Activated T-cell treated with anti-CD3 and anti-CD28 coated beads, Interleukin-2, amount 50 U/mL, for 1 hour (primary cell): ENCODE measurements at places on chromosomes 4 and X.

DNA sequence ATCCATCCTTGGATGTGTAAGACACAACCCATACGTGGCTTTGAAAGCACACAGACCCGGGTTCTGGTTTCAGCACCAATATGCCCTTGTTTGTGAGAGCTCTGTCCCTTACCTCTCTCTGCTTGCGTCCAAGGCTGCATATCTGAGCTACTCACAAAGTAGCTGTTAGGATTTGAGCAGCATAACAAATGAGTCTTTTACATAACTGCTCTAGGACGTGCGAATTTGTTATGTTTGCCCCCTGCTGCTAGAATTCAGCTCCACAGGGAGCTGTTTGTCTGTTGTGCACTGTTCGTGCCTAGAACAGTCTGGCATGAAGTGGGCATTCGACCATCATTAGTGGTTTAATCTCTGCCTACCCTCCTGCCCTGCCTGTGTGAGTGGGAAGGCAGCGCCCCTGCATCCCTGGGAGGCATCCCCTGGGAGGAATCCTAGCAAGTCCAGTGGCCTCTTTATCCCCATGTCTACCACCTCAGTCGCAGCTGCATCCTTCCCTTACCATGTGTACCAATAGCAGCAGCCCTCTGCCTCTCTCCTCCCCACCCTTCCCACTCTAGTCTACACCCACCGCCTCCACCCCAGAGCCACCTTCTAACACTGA is 42.1 kb downstream of the SLC2A9 start:
- DNase-seq: no peak

DNA sequence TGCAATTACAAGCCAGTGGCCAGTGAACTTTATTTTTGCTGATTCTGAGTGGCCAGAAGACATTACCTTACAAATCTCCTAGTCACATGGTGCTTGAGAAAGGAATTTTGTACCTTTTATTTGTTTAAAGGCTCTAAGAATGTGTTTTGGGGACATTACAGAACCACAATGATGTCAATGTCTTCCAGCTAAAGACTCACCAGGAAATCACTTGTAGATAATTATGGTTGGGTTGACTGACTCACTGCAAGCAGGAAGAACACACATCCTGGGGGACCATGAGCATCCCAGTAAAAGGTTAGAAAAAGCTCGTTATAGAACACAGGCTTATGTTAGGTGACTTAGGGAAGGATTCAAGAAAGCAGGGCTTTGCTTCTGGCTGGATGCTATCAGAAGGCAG is 119.4 kb upstream of the FAM9B start:
- no peak for DNase-seq

GRCh38 chr4:82901183-82901718 is 716 bp downstream of the THAP9 start:
- no peak for DNase-seq

DNA sequence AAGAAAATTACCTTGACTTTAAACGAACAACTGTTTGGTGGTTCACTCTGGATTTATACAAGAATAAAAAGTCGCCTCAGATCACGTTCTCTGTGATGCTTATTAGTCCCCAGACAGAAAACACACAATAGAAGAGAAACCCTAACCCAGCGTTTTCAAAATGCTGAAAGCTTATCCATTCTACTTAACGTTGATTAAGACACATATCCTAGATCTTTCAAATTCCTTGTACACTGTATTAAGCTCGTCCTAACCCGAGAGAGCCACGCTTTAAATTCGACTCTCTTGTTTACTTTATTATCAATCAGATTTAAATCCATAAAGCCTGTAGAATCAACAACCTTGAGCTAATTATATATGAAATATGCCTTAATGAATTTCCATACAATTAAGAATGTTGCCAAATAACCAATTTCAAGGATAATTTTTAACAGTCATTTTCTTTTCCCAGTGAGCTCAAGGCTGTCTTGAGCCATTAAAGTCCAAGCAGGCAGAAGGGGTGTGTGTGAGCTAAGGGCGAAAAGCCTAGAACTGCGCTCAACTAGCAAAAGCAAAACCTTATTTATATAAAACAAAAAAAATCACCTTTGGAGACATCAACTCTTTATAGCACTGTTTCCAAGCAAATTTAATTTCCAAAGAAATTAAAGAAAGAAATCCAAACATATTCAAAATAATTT is 981 bp upstream of the PITX2 start:
- no peak for DNase-seq

- no peak for DNase-seq
Observed at GRCh38 chr4:119785963-119786362, 157.4 kb upstream of the PDE5A start.

- DNase-seq: no peak
Observed at GRCh38 chr4:147639388-147639787, 22.2 kb downstream of the TMEM184C start.

GRCh38 chr4:52554612-52555355 is 104.3 kb downstream of the USP46 start:
- DNase-seq: no peak

- DNase-seq: peak; percentile 22
Observed at GRCh38 chr4:83113429-83113786, 1.1 kb downstream of the PLAC8 start.

- no peak for DNase-seq
Observed at GRCh38 chr4:139470997-139471665, 17.2 kb downstream of the RAB33B start.

GRCh38 chrX:3378156-3378555 is 31.7 kb upstream of the MXRA5 start:
- no peak for DNase-seq

DNA sequence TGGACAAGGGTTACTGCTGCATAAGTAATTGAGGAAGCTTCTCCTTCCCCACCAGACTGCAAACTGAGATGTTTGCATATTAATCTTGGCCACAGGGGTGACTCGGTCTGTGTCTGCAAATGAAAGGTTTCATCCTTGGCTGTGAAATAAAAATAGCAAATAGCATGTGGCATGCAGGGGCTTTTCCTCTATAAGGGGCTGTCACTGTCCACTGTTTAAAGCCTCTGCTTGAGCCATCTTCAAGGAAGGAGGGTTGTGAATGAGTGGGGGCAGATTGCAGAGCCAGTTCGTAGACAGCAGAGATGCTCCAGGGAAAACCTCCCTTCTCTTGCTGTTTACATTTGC is 33.3 kb downstream of the TMSB4X start:
- no peak for DNase-seq

- no peak for DNase-seq
Observed at GRCh38 chr4:73762409-73762808, 22.0 kb downstream of the CXCL8 start.

GRCh38 chr4:65911720-65912119 is 241.4 kb upstream of the EPHA5 start:
- DNase-seq: no peak

- no peak for DNase-seq
Observed at GRCh38 chr4:23361453-23361852, 528.4 kb downstream of the PPARGC1A start.

- no peak for DNase-seq
Observed at GRCh38 chr4:90071289-90072235, 55.6 kb upstream of the CCSER1 start.

GRCh38 chr4:184423003-184423686 is 51.2 kb downstream of the IRF2 start:
- DNase-seq: no peak

DNA sequence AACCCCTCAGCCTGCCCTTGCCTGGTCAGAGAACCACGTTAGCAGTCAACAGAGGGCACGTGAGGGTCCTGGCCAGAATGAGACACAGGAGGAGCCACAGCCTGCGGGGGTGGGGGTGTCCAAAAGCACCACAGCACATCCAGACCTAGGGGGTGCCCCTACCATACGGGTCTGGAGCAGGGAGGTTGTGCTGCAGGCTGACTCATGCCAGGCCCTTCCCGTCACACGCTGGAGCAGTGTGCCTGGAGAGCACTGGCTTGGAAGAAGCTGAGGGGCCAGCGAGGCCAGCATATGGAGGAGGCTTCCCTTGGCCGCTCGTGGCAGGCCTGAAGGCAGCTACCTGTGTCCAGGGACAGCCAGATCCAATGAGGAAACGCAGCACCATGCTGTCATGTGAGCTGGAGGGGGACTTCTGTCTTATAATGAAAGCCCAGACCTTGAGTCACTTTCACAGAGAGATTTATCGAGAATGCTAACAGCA is 1.5 kb upstream of the IRAK1 start:
- DNase-seq: no peak

DNA sequence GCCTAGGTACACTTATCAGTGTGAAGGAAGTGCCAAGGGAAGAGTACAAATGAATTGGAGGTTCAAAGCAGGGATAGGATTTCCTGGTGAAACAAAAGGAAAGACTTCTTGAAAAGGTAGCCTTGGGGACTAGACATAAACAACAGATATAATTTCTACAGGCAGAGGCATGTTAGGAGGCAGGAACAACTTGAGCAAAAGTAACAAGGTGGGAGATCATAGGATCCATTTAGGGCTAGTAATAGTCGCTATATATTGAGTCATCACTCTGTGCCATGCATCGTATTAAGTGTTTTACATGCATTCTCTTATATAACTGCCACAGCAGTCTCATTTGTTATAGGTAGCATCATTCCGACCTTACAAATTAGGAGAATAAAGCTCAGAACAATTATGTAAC is 98.3 kb upstream of the EOLA2 start:
- DNase-seq: no peak

DNA sequence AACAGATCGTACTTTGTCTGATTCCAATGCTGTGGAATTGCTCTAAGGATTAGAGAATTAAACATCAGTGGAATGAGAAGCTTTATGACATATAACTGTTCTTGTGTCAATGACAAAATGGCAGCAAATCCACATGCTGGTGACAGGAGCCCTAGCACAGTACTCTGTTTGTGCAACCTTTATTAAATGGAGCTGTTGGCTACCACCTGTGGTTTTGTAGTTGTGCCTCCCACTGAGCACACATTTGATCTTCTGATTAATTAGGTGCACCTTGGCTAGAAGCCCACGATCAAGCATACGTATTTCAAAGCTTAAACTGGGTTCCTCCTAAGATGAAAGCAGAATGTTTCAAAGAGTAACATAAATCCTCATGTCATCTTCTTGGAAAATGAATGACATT is 394.0 kb upstream of the IGFBP7 start:
- DNase-seq: no peak

DNA sequence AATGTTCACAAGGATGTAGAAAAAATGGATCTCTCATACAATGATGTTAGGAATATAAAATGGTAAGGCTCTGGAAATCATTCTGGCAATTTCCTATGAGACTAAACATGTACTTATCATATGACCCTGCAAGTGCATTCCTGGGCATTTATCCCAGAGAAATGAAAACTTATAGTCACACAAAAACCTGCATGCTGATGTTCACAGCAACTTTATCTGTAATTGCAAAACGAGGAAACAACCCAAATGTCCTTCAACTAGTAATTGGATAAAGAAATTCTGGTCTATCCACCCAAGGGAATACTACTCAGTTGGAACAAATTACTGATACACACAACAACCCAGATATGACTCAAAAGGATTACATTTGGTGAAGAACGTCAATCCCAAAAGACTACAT is 14.5 kb downstream of the ZCCHC18 start:
- no peak for DNase-seq

- DNase-seq: no peak
Observed at GRCh38 chr4:151529187-151529586, 120.2 kb downstream of the FHIP1A start.

DNA sequence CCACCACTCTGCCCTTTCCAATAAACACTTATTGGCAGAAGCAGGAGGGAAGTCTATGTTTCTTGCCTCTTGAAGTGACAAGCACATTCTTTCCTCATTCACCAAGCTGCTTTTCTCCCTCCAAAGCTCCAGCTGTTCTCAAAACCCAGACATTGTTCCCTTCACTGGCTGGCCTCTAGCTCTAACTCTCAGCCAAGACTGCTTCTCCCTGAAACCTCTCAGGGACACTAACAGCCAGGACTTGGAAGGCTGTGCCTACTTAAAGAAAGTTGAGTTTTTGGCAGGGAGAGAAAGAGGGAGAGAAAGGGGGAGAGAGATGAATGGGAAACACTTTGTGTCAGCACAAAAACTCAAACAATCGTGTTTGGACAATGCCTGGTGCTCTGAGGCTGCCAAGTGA is 99.5 kb downstream of the COX18 start:
- no peak for DNase-seq

DNA sequence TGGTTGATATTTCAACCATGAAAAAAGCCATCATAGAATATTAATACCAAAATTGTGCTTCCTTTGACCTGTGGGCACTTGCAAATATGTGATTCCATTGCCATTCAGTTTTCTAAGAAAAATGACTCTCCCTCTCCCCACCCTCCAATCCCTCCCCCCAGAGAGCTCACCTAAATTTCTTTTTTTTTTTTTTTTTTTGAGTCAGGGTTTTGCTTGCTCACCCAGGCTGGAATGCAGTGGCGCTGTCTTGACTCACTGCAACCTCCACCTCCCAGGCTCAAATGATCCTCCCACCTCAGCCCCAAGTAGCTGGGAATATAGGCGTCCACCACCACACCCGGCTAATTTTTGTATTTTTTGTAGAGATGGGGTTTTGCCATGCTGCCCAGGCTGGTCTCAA is 47.0 kb downstream of the SNX25 start:
- no peak for DNase-seq

GRCh38 chr4:140483445-140483844 is 14.6 kb downstream of the MGAT4D start:
- DNase-seq: no peak

DNA sequence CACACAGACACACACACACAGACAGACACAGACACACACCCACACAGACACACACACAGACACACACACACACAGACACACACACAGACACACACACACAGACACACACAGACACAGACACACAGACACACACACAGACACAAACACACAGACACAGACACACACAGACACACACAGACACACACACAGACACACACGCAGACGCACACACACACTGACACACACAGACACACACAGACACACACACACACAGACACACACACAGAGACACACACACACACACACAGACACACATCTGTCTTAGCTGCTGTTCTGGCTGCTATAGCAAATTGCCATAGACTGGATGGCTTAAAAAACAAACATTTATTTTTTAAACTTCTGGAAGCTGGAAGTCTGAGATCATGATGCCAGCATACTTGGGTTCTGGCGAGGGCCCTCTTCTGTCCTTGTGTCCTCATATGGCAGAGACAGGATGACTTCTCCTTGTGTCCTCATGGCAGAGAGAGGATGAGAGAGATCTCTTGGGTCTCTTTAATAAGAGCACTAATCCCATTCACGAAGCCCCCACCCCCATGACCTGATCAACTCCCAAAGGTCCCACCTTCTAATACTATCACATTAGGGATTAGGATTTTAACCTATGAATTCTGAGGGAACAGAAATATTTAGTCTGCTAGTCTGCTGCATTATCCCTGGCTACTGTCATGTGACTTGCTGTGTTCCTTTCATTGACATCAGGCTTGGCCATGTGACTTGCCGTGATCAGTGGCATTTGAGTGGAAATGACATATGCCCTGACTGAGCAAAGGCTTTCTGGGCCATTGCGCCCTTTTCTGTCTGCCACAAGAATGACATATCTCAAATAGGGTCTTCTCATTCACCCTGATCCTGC is 32.7 kb upstream of the RASGEF1B start:
- peak; percentile 28 for DNase-seq

- no peak for DNase-seq
Observed at GRCh38 chrX:16671005-16671404, 21.0 kb downstream of the S100G start.

GRCh38 chrX:4547213-4547836 is 833.9 kb upstream of the PRKX start:
- DNase-seq: peak; percentile 40
